Stimulated activated CD4-positive, alpha-beta T cell treated with anti-CD3 and anti-CD28 coated beads, Interleukin-2, amount 100 ng/mL, for 24 hours (primary cell): ENCODE measurements at places on chromosomes 6 and 20.

DNA sequence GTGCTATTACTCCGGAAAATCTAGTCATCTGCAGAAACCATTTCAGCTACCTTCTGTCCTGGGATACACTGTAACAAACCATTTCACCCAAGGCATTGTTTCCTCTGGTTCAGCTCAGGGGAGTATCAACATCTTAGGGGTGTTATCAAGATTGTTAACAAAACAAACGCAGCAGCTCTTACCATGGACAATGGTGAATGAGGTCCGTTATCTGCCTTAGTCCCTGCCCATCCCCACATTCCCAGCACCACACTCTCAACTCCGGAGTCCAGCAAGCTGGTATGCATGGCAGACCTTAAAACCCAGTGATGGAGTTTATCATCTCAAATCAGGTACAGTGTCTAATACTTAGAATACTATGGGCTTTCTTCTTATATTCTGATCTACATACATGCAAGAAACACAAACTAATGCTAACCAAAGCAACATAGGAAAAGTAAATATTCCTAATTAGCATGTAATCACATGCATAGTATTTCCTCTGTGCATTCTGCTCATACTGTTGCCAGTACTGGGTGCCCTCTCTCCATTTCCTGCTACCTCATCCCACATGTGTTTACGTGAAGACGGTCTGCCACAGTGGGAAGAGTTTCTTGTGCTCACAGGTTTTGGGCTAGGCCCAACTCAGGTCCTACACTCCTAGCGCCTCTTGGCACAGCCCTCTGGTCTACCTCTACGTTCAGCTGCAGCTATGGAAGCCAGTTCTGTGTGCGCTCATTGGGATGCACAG is 123.9 kb downstream of the DTNBP1 start:
- DNase-seq = no peak

GRCh38 chr6:91141346-91141745 is 554.5 kb upstream of the MAP3K7 start:
- no peak for DNase-seq

DNA sequence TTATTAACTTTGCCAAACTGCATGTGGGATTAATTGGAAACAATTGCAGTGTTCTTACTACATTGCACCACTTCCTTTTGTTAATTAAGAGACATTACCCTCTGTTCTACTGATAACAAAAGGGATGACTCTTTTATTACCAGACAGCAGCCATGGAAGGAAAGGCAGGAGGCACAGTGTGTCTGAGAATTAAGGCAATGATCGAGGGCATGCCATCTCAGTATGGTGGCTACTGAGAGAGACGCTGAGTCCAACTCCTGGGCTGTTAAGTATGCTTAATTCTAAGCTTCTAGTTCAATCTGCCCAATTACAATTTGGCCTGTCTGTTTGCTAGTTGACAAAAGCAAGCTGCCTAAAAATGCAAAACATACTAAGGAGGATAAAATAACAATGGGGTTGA is 227.4 kb downstream of the PHACTR1 start:
- DNase-seq = no peak

GRCh38 chr6:74434171-74434570 is 738.2 kb downstream of the CD109 start:
- no peak for DNase-seq

GRCh38 chr20:684676-685319 is 9.2 kb upstream of the SCRT2 start:
- DNase-seq = no peak

- DNase-seq = no peak
These were observed 24.0 kb downstream of the PCK1 start for GRCh38 chr20:57584768-57585461.

DNA sequence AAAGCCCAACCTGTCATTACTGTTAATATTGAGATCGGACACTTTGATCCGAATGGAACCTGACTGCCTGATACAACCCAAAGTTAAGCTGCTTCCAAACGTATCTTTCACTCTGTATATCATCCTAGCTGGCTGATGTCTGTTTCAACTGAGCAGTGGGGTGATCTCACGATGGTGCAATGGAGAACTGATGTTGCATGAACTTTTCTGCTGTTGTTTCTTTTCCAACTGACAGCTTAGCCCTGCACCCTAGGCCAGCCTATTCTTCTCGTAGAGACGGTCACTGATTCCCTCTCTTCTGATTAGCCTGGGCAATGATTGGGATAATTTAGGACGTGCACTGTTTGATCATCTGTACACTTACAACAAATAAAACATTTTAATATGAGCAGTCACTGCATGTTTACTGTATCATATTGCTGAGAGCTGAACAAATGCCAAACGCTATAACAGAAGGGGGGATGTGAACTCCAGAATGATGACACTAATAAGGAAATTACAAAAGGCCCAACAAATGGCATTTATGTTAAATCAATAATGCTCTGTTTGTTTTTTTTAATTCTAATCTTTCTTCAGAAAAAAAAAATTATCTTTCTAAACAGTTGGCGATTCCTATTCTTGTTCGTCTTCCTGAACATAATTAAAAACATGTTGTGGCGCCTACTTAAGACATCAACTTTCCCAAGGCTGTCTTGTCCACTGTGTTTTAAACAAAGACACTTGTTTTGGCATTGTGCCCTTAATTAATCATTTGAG is 184.8 kb downstream of the ZNF217 start:
- DNase-seq = no peak

DNA sequence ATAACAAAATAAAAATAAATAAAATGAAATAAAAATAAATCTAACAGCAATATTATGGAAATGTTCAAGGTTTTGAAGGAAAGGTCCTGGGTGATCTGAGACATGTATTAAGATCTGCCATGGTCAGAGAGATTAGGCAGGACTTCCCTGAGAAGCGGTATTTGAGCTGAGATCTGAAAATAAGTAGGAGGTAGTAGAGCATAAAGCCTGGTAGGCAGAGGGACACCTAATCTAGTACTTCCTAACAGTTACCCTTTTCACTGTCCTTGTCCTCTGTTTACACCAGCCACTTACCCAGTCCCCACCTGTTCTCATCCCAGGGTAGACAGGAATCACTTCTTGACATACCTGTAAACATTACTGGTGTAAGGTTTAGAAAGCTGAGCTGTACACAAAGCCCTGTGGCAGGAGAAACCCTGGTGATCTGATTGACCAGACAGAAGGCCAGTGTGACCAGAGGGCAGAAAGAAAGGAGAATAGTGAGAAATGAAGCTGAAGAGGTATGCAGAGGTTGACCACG is 8.3 kb upstream of the ZNF318 start:
- no peak for DNase-seq

DNA sequence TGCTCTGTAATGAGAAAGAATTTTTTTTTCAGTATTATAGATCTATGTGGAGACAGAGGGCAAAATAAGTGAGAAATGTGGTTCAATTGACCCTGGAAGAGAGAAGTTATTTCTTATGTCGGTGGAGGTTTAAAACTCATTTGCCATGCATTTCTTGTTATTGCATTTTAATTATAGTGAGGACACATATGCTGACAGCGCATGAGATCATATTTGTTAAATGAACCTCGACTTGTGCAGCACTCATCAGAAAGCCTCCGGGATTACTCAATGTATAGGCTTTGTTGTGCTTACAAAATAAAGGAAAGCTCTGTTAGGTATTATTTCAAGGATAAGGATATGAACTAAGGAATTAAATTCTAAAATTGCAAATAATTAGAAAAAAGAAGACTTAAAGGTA is 915.1 kb upstream of the MAP3K7 start:
- DNase-seq = no peak

- no peak for DNase-seq
These were observed 131.5 kb downstream of the INSM1 start for GRCh38 chr20:20499439-20499838.

DNA sequence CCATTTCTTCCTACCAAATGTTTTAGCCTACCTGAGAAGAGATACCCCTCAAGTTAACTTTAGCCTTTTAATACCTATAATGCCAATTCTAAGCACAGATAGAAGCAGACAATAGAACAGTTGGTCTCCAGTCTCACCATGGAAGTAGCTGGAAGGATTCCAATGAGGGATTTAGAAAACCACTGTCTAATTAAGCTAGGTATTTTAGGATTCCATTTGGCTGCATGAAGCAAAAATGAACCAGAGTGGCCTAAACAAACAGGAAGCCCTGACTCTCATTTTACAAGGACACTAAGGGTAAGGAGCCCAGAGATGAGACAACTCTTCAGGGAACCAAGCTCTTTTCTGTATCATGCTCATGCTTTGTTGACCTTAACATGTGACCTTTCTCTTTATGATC is 199.2 kb downstream of the ALDH8A1 start:
- no peak for DNase-seq
